EL (cell line): ENCODE measurements at places on chromosomes 6 and 20.

- peak; percentile 6 for DNase-seq
These were observed 6.5 kb upstream of the GRIK2 start for GRCh38 chr6:101386982-101387381.

- DNase-seq: no peak
These were observed 399.7 kb upstream of the ADGRB3 start for GRCh38 chr6:68235326-68235784.

DNA sequence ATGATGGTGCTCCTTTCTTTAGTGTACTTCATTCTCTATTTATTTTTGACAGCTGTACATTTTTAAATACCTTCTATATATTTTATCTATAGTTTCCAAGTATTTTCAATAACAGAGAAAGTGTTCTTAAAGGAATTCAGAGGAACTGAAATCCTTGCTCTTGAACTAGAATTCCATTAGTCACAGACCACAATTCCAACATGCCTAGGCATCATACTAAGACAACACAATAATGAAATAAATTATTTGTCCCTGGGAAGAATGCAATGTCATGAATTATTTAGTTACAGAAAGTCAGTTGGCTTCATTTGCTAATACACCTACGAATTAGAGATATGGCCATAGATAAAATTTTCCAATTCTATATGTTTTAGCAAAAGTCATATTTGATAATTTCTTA is 671.2 kb downstream of the EPHA7 start:
- no peak for DNase-seq

- DNase-seq: no peak
These were observed 8.0 kb upstream of the CST9 start for GRCh38 chr20:23613676-23614075.

DNA sequence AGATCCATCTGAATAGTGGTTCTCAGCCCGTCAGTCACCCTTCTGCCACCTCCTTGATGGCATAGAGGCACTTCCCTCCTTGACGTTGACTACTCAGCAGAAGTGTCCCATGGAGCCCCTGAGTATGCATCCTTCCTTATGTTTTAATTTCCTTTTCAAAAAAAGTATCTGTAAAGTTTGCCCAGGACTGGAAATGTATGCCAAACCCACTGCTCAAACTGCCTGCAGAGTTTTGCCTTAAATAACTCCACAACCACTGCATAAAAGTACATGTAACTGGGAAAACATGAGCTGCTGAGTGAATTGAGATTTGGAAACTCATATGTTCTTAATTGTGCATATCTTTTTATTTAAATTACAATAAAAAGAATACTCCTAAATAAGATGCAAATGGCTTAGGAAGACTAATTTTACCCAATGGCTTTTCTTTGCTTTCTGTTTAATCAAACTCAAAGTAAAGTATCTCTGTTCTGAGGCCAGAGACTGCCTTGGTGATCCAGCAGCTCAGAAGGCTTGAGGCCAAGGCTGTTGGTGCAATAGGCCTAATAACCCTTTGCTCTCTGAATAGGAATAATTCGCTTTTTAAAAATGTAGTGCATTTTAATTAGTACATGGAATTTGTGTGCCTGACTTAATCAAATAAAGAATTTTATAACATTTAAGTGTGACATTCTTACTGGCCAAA is 90.4 kb downstream of the FNDC1 start:
- no peak for DNase-seq

- DNase-seq: no peak
These were observed 69.0 kb upstream of the ZNF217 start for GRCh38 chr20:53662595-53662994.

DNA sequence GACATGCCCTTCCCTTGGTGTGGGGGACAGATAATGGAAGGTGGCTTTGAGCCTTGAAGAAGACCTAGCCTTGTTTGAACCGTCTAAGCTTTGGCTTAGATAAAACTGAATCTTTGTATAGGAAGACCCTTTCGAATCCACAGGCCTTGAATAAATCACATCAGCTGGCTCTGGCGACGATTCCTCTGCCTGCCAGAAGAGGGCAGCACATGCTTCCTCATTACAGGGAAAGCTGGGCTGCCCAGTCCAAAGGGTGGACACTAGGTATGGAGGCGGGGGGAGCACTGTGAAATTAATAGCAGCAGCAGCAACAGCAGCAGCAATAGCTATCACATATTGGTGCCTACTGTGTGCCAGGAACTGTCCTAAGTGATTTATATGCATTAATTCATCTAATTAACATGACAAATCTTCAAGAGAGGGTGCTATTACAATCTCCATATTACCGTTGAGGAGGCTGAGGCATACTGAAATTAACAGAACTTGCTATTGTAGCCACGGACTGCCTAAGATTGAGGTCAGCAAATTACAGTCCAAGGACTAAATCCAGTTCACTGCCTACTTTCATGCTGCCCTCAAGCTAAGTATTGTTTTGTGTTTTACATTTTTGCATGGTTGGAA is 85.1 kb downstream of the CLIC5 start:
- DNase-seq: peak; percentile 64

GRCh38 chr6:158987657-158988056 is 12.3 kb downstream of the RSPH3 start:
- DNase-seq: no peak

DNA sequence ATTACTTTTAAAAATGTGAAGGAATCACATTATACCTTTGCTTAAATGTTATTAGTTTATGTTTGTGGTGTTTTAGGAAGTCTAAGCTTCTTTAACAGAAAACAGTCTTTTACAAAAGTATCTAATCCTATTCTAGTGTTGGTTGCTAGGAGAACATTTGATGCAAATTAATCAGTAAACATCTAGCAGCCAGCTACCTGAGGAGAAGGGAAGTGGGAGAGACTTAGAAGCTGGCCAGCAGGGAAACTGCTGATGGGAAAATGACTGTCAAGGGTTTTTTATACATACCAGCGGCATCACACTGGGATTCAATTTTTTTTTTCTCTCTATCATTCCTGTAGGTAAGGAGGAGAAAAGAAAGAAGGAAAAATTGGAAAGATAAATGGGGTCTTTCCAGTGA is 686.0 kb upstream of the MMS22L start:
- DNase-seq: no peak

DNA sequence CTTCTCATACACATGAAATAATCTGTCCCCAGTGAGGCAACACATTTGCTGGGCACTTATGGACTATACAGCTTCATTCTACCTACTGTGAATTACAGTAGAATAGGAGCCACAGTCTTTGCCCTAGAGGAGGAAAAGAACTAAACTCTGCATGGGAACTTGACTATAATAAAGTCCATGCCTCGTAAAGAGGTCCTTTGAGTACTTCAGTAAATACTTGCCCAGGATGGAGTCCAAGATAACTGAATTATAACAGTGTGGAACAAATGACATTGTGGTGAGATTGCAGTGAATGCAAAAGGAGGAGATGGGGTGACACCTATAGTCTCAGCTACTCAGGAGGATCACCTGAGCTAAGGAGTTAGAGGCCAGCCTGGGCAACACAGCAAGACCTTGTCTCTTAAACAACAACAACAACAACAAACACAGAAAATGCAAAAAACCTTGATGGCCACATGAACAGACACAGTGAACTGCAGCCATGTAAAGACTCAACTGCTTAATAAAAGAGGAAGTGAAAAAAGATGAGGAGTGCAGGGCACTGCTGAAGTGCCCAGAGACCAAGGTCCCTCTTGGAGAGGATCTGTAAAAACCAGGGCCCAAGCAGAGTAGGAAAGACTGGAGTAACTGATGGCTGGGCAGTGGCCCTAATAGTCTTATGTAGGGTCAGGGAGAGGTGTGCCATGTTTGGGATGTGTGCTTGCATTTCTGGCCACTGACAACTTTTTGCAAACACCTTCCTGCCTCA is 3.7 kb downstream of the MRPS18A start:
- DNase-seq: no peak

- no peak for DNase-seq
These were observed 8.4 kb downstream of the ENTPD6 start for GRCh38 chr20:25203871-25204320.
